ENCODE measurements at places on chromosomes 16 and 17. TPM values are rescaled to one million over a fixed set of nuclear protein-coding genes. Genes with fewer than 3 reads are reported as not detected.

The GRB7 gene
- 12.2 TPM for polyA plus RNA-seq

The RDM1 gene
- not detected for polyA plus RNA-seq

The NR1D1 gene
- 25.1 TPM for polyA plus RNA-seq

The CEP131 gene
- polyA plus RNA-seq: 5.7 TPM

The FLYWCH1 gene
- 15.2 TPM for polyA plus RNA-seq

The BRIP1 gene
- 6.4 TPM for polyA plus RNA-seq

The MYH11 gene
- 3.4 TPM for polyA plus RNA-seq

The KRTAP1-1 gene
- polyA plus RNA-seq: not detected

The ARHGAP27 gene
- 106 TPM for polyA plus RNA-seq

The NLRC5 gene
- 25.4 TPM for polyA plus RNA-seq

The MILR1 gene
- polyA plus RNA-seq: 3.8 TPM

The MVD gene
- 115 TPM for polyA plus RNA-seq

The TMEM100 gene
- 8.0 TPM for polyA plus RNA-seq

The KAT2A gene
- 13.4 TPM for polyA plus RNA-seq

The PRAC1 gene
- not detected for polyA plus RNA-seq

The HOXB8 gene
- not detected for polyA plus RNA-seq

The FGF11 gene
- polyA plus RNA-seq: not detected

The GPR179 gene
- polyA plus RNA-seq: 0.18 TPM

The SLC2A4 gene
- polyA plus RNA-seq: 1.9 TPM

The SMIM22 gene
- polyA plus RNA-seq: 603 TPM

The BIRC5 gene
- 2.2 TPM for polyA plus RNA-seq

The HOXB4 gene
- polyA plus RNA-seq: 2.2 TPM

The KRT9 gene
- not detected for polyA plus RNA-seq

The KIF1C gene
- 141 TPM for polyA plus RNA-seq

The KCNJ18 gene
- polyA plus RNA-seq: not detected

The NPIPB13 gene
- polyA plus RNA-seq: 2.7 TPM

The CNTD1 gene
- polyA plus RNA-seq: 2.3 TPM

The TNK1 gene
- polyA plus RNA-seq: 16.3 TPM

The TOP3A gene
- 23.8 TPM for polyA plus RNA-seq

The TLCD3B gene
- 0.47 TPM for polyA plus RNA-seq

The CES3 gene
- polyA plus RNA-seq: 36.0 TPM

The CCDC200 gene
- polyA plus RNA-seq: not detected

The RGS11 gene
- polyA plus RNA-seq: 11.1 TPM

The SLC6A2 gene
- polyA plus RNA-seq: not detected

The MAPT gene
- polyA plus RNA-seq: 6.0 TPM

The WFIKKN1 gene
- polyA plus RNA-seq: 7.6 TPM

The ZNF423 gene
- 10.3 TPM for polyA plus RNA-seq

The KRTAP4-1 gene
- not detected for polyA plus RNA-seq

The TP53TG3B gene
- not detected for polyA plus RNA-seq

The GLP2R gene
- 3.1 TPM for polyA plus RNA-seq

The TGFB1I1 gene
- 20.1 TPM for polyA plus RNA-seq

The HBA1 gene
- polyA plus RNA-seq: 4.3 TPM

The KRTAP9-8 gene
- not detected for polyA plus RNA-seq

The GDE1 gene
- 29.7 TPM for polyA plus RNA-seq

The CA10 gene
- polyA plus RNA-seq: not detected

The UMOD gene
- polyA plus RNA-seq: not detected

The TBC1D3E gene
- not detected for polyA plus RNA-seq

The PSMC3IP gene
- 5.1 TPM for polyA plus RNA-seq

The POLR3K gene
- polyA plus RNA-seq: 19.9 TPM

Data from small intestine (tissue), 16 donors.